Activated CD4-positive, alpha-beta T cell treated with anti-CD3 and anti-CD28 coated beads for 36 hours (primary cell): ENCODE measurements at places on chromosomes 2 and 18. TPM values are rescaled to one million over a fixed set of nuclear protein-coding genes. Genes with fewer than 3 reads are reported as not detected.
A peak's percentile ranks its signal among the peaks of the same experiment; 100 is the strongest.

GRCh38 chr2:171260471-171261424, 100.1 kb upstream of the TLK1 start:
- peak; percentile 50 for DNase-seq

- no peak for DNase-seq
Observed at GRCh38 chr2:97754690-97755346, 41.4 kb downstream of the ZAP70 start.

DNA sequence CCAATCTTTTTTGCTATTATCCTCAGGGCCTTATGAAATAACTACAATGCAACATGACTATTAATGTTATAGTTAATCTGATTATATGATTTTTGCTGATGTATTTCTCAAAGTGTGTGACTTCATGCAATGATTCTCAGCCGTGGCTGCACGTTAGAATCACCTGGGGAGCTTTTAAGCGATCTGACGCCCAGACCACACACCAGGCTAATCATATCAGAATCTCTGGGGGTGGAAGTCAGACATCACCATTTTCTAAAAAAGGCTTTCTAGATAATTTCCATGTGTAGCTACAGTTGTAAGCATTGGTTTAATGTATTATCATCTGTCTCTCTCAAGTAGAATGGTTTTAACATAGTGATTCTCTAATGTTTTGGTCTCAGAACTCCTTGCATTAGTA, 5.5 kb upstream of the QPCT start:
- DNase-seq: no peak

DNA sequence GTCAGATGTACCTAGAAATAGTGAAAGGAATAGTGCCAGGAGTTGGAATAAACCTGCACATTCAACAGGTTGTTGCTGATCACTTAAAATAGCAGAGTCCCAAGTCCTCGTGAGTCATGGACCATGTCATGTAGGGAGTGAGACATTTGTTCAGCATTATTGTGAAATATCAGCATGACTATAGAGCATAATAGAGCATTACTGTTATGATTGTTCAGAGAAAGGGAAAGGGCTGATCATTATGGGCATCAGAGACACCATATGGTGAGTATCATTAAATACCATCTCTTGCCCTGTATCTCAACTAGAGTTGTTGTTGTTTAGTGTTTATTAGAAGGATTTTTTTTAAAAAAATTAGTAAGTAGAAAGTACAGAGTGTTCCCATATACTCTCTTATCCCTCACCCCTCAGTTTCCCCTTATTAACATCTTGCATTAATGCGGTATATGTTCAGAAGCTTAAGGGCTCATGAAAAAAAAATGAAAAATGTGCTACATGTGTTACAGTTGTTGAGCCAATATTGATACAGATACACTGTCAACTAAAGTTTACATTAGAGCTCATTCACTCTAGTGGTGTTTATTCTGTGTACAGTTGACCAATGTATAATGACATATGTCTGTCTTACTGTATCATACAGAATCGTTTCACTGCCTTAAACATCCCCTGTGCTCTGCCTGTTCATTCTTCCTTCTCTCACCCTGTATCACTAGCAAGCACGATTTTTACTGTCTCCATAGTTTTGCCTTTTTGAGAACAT, 5.7 kb downstream of the ELAC1 start:
- DNase-seq: peak; percentile 30

- DNase-seq: no peak
Observed at GRCh38 chr18:3074087-3074486, 61.1 kb upstream of the LPIN2 start.

GRCh38 chr2:3321825-3322224, 55.8 kb downstream of the EIPR1 start:
- DNase-seq: no peak

- DNase-seq: no peak
Observed at GRCh38 chr18:73739098-73739497, 408.5 kb downstream of the FBXO15 start.

DNA sequence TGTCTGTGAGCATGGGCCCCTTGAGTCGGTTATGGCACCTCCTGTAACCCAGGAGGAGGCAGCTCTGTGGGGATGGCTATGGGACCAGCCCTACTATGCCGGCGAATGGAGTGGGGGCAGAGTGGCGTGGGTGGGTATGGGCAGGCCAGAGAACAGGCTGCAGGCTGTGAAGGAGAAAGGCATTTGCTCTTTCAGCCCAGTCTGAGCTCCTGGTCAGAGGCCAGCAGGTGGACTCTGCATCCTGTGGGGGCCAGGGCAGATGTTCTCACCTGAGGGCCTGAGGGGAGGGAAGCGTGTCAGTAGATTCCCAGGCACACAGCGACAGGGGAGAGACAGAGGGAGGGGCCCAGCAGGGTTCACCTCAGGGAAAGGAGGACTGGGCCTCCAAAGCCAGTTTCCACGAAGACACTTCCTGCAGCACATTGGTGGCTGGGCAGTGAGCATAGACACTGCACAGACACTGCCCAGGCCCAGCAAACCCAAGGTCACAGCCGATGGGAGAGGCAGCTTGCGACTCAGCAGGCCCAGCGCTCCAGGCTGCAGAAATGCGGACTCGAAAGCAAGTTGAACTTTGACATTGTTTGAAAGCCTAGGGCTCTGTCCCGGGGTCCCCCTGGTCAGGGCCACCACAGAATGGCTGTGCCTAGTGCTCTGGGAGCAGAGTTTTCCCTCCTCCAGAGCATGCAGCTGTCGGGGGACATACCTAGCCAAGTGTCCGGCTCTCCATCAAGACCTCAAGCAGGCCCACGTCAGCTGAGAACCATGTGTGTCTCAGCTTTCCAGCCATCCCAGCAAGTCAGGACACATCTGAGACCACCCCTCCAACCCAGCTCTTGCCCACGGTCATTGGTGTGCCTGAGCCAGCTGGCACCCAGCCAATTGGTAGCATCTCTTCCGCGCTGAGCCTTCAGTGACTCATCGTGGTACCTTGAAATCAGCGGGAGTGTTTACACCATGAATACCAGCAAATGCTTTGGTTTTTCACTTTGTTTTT, 53.8 kb downstream of the TGOLN2 start:
- peak; percentile 29 for DNase-seq

DNA sequence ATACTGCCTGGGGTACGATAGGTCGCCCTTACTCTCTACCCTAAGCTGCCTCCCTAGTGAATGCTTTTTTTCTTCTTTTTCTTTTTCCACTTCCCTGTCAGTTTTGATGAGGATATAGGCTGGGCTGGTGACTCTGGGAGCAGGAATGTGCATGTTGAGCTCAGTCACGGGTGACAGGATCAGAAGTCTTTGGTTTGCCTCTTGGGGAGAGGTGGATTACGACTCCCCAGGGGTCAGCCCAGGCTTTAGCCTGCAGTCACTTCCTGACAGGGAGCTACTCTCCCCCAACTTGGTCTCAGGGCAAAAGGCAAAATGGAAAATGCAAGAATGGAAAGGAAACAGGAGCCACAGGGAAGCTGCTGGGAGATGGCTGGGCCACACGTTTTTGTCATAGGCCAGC, 57.3 kb downstream of the THNSL2 start:
- no peak for DNase-seq

GRCh38 chr2:207716056-207716455, 4.6 kb downstream of the CCNYL1 start:
- DNase-seq: no peak

DNA sequence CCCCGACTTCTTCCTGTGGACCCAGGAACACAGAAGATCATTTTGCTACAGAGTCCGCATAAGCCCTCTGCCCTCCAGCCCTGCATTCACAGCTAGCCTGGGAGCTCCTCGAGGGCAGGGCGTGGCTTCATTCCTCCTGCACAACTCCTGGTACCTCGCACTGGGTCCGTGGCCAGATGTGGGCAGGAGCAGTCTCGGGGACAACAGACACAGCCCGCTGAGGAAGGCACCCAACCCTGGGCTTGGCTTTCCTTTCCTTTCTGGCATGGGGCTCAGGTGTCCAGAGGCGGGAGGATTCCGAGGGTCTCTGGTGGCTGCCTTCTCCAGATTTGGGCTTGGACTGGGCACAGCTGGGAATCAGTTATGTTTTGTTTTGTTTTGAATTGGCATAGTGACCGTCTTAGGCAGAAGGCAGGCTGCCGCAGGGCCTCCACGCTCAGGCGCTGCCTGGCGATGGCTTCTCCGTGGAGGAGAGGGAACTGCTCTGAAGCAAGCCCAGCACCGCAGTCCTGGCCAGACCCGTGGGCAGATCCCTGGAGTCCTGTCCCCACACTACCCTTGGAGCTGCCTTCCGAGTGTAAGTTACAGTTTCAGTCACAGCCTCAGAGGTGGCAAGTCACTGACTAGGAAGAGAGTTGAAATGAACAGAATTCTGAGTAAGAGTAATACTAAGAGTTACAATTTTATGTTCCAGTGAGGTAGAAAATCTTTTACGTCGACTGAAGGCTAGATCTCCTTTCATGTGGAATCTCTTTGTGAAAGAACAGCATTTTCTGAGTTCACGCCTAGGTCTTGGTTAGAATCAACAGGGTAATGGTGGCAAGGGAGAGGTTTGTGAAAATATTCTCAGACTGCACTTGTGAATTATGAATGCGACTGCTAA, 47.9 kb downstream of the LDLRAD4 start:
- peak; percentile 77 for DNase-seq

DNA sequence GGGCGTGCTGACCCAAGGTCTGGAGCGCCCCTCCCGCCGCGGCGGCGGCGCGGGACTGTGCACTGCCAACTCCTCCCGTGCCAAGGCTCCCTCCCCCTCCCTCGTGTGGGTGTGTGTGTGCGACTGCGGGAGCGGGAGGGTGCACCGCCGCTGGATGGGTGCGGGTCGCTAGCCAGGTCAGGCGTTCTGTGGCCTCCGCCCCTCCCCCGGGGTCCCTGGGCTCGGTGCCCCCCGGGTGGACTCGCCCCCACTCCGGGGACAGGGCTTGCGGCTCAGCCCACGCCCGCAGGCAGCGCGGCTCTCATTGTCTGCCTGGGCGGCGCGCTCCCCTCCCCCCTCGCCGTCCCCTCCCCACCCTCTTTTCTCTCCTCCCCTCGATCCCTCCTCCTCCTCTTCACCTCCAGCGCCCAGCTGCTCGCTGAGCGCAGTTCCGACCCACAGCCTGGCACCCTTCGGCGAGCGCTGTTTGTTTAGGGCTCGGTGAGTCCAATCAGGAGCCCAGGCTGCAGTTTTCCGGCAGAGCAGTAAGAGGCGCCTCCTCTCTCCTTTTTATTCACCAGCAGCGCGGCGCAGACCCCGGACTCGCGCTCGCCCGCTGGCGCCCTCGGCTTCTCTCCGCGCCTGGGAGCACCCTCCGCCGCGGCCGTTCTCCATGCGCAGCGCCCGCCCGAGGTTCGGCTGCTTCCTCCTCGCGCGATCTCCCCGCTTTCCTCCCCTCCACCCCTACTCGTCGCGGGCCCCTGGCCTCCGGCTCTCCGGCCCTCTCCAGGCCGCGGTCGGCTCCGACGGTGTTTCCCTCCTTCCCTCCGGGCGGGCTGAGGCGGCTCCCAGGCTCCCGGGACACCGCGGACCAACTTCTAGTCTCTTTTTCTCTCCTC, at the start of gene GATA6:
Gene GATA6 (plus strand): TSS at position 579 of the 878 bp plus-strand sequence. CDS start 1,556 bp downstream, outside the sequence.
- DNase-seq: peak; percentile 63

DNA sequence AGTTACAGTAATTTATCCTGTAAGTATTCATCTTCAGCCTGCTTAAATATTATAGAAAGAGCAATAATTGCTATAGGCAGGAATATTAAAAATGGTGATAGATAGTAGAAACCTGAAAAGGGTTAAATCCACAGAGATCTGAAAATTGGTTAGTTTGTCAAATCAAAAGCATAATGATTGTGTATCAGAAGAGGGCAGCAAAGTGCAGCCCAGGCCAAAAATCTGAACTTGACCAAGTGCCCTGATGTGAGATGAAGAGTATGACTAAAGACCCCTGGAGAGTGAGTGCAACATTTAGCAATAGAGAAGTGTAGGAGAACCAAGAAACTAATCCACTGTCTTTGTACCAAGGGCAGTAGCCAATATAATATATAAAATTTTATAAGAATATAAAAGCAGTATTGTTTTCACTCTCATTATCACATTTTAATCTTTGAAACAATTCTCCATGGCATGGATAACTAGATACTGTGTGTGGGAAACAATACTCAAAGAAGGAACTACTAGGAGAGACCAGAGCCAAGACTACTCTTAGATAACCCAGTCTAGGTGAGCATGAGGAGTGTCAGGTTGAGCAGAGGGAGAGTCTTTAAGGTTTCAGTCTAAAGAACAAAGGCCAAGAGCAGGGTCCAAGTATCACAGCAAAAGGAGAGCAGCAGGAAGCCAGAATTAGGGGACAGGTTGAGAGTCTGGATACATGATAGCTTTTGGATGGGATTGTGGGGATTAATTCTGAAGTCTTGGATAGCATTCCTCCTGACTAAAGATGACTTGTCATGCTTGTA, 148.7 kb downstream of the CALCRL start:
- no peak for DNase-seq

- DNase-seq: no peak
Observed at GRCh38 chr18:48376406-48376805, 32.8 kb downstream of the ZBTB7C start.

- no peak for DNase-seq
Observed at GRCh38 chr2:12678186-12678585, 38.5 kb upstream of the TRIB2 start.

TUBA4B gene
- total RNA-seq: not detected

CAPN14 gene
- 0.51 TPM for total RNA-seq

DNA sequence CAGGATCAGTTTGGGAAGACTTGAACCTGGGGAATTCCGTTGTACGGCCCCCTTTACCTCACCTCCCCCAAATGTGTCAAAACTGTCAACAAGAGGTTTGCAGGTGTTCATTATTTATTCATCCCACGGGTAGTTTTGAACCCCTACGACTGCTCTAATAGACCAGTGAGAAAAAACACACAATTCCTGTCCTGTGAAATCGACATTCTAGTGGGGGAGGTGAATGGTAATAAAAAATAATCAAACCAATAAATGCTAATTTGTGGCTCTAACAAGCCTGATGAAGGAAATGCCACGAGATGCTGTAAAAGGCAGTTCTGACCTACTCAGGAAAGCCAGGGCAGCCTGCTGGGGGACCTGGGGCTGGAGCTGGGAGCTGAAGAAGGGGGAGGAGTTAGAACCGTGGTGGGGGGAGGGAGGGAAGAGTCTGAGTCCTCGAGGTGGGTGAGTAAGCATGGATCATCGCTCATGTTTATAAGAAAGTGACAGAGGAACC, 463 bp upstream of the DNAJB2 start:
- DNase-seq: no peak

ANKRD30BL gene
- not detected for total RNA-seq

SLC5A7 gene
- not detected for total RNA-seq

RNU2-63P gene
- total RNA-seq: 8.5 TPM

DNA sequence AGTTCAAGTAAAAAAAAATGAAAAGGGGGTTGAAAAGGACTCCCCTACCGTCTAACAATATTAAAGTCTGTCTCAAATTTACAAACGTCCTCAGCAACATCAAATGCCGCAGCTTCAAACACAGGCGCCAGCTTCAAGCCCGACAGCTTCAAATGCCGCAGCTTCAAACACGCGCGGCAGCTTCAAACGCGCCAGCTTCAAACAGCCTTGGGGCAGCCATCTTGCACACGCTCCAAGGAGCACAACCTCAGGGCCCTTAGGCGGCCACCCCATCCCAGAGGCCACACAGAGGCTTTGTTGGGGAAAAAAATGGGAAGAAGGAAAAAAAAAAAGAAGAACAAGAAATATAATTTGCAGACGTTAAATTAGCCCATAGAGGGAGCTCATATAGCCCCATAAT, 244.4 kb upstream of the VRK2 start:
- no peak for DNase-seq
